ENCODE measurements at places on chromosomes 16 and 17.

- H3K4me1 ChIP-seq, result no peaks in the 10 kb centered on the region
- DNase-seq, result no peak
- no peaks in the 10 kb centered on the region for H3K27me3 ChIP-seq
These were observed 107.9 kb downstream of the WSCD1 start for GRCh38 chr17:6177941-6178694.

DNA sequence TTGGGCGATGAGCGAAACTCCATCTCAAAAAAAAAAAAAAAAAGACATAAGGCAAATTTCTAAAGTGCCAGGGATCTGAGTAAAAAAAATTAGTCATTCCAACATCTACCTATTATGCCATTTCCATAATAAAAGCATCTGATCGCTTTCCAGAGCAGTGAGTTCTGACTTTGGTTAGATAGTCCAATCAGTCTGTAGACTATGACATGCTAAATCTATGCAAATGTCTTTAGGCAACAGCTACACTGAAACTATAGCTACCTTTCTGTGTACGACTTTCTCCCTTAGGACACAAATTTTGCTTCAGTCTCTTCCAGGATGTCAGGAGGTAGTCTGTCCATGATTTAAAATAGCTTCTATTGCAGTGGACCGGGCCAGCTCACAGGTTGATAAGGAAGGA lies 58.9 kb upstream of the ARHGAP44 start:
- H3K4me3 ChIP-seq, result no peak overlapping the region
- H3K27me3 ChIP-seq, result no peaks in the 10 kb centered on the region
- DNase-seq, result no peak
- no peaks in the 10 kb centered on the region for H3K4me1 ChIP-seq
- H3K27ac ChIP-seq, result no peak overlapping the region
- no peaks in the 10 kb centered on the region for H3K36me3 ChIP-seq

GRCh38 chr17:49989518-49989880 lies 5.5 kb downstream of the DLX3 start:
- H3K27ac ChIP-seq, result no peak overlapping the region
- H3K4me1 ChIP-seq, result peaks cover 18% of the 10 kb centered on the region
- no peak overlapping the region for H3K4me3 ChIP-seq
- H3K36me3 ChIP-seq, result no peaks in the 10 kb centered on the region
- peaks cover 21% of the 10 kb centered on the region for H3K27me3 ChIP-seq
- DNase-seq, result no peak

- no peak overlapping the region for H3K27ac ChIP-seq
- H3K4me3 ChIP-seq, result no peak overlapping the region
- no peak for DNase-seq
These were observed 8.3 kb downstream of the FOXJ1 start for GRCh38 chr17:76132574-76133338.

- peaks cover 5% of the 10 kb centered on the region for H3K36me3 ChIP-seq
- H3K27me3 ChIP-seq, result no peaks in the 10 kb centered on the region
- DNase-seq, result no peak
- no peaks in the 10 kb centered on the region for H3K4me1 ChIP-seq
- no peak overlapping the region for H3K27ac ChIP-seq
- no peak overlapping the region for H3K4me3 ChIP-seq
These were observed 101.4 kb downstream of the KATNIP start for GRCh38 chr16:27651301-27651700.

DNA sequence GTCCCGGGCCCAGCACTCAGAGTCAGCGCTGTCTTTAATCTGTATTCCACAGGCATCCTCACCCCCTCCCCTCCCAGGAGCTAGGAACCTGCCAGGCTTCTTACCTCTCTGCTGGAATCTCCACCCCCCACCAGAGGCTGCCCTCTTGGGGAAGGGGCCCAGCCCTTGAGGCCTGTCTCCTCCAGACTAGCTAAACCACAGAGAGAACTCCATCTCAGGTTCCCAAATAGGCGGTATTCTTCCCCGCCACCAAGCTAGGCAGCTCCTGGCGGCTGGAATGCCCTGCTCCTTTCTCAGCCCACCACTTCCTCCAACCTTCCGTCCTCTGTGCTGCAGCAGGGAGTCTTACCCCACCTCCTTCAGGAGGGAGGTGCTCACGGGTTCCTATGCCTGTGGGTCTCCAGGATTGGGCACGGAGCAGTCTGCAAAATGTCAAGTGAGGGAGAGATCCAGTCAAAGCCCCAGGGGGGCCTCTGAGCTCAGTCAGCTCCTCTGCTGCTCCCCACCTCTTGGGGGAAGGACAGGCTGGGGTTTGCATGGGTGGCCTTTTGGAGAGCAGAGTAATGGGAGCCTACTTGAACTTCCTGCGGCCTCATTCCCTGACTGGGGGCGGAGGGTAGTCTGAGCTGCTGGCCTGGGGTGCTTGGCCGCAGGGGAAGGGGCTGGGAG lies 55.7 kb downstream of the SREBF1 start:
- no peak overlapping the region for H3K27ac ChIP-seq
- no peaks in the 10 kb centered on the region for H3K36me3 ChIP-seq
- no peaks in the 10 kb centered on the region for H3K27me3 ChIP-seq

- peak; percentile 13 for DNase-seq
- peak overlapping the region; percentile 81 for H3K4me3 ChIP-seq
- peak overlapping the region; percentile 88 for H3K27ac ChIP-seq
- H3K36me3 ChIP-seq, result no peaks in the 10 kb centered on the region
- peaks cover 64% of the 10 kb centered on the region for H3K4me1 ChIP-seq
These were observed 42.6 kb downstream of the CPNE2 start for GRCh38 chr16:57134982-57135381.

DNA sequence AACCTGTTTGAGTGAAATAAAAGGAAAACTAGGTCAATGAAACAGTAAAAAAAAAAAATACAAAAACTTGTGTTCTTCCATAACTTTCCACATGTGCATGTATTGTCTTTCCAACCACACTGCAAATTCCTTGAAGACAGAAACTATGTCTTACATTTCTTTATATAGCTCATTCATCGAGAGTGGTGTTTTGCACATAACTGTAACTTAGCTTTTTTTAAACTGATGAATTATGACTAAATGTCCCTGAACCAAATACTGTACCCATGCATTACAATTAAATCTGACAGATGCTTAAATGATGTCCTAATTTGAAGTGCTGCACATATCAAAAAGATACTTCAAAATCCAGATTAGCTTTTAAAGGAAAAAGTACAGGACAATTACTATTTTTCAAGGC lies 50.1 kb downstream of the BRIP1 start:
- H3K4me3 ChIP-seq, result no peak overlapping the region
- H3K27ac ChIP-seq, result no peak overlapping the region
- no peaks in the 10 kb centered on the region for H3K4me1 ChIP-seq
- DNase-seq, result no peak
- no peaks in the 10 kb centered on the region for H3K27me3 ChIP-seq

GRCh38 chr16:31713071-31713944 lies 160.3 kb upstream of the ZNF267 start:
- peaks cover 32% of the 10 kb centered on the region for H3K4me1 ChIP-seq
- DNase-seq, result peak; percentile 95
- peak overlapping the region; percentile 85 for H3K27ac ChIP-seq
- H3K4me3 ChIP-seq, result peak overlapping the region; percentile 93
- peaks cover 21% of the 10 kb centered on the region for H3K36me3 ChIP-seq

DNA sequence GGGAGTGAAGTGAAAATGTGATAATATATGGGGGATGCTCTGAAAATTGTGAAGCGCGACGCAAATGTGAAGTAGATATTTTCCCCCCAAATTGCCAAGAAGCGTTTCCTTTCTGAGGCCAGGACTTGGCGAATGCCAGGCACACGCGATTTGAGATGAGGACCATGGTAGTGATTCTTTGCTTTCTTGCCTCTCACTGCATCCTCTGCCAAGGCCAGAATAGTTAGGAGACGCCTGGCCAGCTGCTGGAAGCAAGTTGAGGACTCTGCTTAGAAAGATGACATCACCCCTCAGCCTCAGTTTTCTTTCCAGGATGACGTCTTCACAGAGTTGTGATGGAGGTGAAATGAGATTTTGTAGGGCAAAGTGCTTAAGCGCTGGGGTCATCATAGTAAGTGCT lies 25.9 kb downstream of the PIPOX start:
- no peaks in the 10 kb centered on the region for H3K27me3 ChIP-seq
- H3K27ac ChIP-seq, result no peak overlapping the region
- DNase-seq, result no peak
- H3K36me3 ChIP-seq, result no peaks in the 10 kb centered on the region

- no peaks in the 10 kb centered on the region for H3K27me3 ChIP-seq
- no peak overlapping the region for H3K4me3 ChIP-seq
- H3K36me3 ChIP-seq, result peaks cover 37% of the 10 kb centered on the region
- no peaks in the 10 kb centered on the region for H3K4me1 ChIP-seq
- no peak for DNase-seq
These were observed 39.0 kb upstream of the CRISPLD2 start for GRCh38 chr16:84780544-84781376.

- no peaks in the 10 kb centered on the region for H3K36me3 ChIP-seq
- H3K4me1 ChIP-seq, result no peaks in the 10 kb centered on the region
These were observed 92.8 kb downstream of the DNAH3 start for GRCh38 chr16:21057875-21058274.

- H3K36me3 ChIP-seq, result peaks cover 14% of the 10 kb centered on the region
- no peak overlapping the region for H3K27ac ChIP-seq
- H3K27me3 ChIP-seq, result no peaks in the 10 kb centered on the region
- DNase-seq, result no peak
- H3K4me1 ChIP-seq, result peaks cover 14% of the 10 kb centered on the region
These were observed 1.4 kb downstream of the VKORC1 start for GRCh38 chr16:31093132-31093703.

GRCh38 chr16:3074860-3075522 lies 9.6 kb downstream of the IL32 start:
- H3K4me1 ChIP-seq, result peaks cover 88% of the 10 kb centered on the region
- H3K36me3 ChIP-seq, result peaks cover under 1% of the 10 kb centered on the region

DNA sequence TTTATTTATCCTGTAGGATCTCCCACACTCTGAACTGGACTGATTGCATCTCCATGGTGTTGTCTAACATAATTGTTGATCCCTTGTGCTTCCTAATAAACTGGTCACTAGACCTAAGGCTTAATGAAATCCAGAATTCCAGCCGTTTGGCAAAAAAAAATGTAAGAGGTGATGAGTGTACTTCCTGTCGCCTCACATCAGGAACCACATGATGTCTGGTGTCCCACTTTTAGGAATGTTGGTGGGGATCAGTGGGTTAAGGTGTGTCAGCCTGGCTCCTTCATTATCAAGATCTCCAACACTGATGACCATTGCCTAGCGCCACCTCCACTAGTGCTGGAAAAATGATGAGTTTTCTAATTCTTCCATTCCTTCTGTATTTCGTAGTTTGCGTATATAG lies 18.6 kb upstream of the LONP2 start:
- no peak for DNase-seq
- no peaks in the 10 kb centered on the region for H3K36me3 ChIP-seq
- H3K4me1 ChIP-seq, result no peaks in the 10 kb centered on the region

DNA sequence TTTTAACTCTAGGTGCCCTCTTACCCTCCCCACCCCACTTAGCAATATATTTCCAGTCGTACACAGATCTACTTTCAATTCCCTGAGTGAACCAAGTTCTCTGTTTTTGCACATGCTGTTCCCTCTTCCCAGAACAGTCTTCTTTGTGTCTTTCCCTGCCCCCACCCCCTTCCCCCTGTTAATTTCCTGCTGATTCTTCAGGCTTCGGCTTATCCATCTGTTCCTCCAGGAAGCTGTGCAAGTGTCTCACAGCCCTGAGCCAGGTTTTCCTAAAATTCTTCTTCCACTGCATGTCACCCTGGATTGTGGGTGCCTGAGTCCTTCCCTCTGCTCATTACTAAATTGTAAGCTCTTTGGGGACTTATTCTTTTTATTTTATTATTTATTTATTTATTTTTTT lies 12.4 kb upstream of the SPOP start:
- H3K27ac ChIP-seq, result no peak overlapping the region
- no peaks in the 10 kb centered on the region for H3K27me3 ChIP-seq
- DNase-seq, result no peak
- peaks cover 25% of the 10 kb centered on the region for H3K4me1 ChIP-seq
- no peaks in the 10 kb centered on the region for H3K36me3 ChIP-seq
- no peak overlapping the region for H3K4me3 ChIP-seq

- no peak overlapping the region for H3K27ac ChIP-seq
- no peak overlapping the region for H3K4me3 ChIP-seq
- H3K4me1 ChIP-seq, result peaks cover 7% of the 10 kb centered on the region
- no peaks in the 10 kb centered on the region for H3K27me3 ChIP-seq
These were observed 33.9 kb upstream of the CDRT4 start for GRCh38 chr17:15501282-15501681.

DNA sequence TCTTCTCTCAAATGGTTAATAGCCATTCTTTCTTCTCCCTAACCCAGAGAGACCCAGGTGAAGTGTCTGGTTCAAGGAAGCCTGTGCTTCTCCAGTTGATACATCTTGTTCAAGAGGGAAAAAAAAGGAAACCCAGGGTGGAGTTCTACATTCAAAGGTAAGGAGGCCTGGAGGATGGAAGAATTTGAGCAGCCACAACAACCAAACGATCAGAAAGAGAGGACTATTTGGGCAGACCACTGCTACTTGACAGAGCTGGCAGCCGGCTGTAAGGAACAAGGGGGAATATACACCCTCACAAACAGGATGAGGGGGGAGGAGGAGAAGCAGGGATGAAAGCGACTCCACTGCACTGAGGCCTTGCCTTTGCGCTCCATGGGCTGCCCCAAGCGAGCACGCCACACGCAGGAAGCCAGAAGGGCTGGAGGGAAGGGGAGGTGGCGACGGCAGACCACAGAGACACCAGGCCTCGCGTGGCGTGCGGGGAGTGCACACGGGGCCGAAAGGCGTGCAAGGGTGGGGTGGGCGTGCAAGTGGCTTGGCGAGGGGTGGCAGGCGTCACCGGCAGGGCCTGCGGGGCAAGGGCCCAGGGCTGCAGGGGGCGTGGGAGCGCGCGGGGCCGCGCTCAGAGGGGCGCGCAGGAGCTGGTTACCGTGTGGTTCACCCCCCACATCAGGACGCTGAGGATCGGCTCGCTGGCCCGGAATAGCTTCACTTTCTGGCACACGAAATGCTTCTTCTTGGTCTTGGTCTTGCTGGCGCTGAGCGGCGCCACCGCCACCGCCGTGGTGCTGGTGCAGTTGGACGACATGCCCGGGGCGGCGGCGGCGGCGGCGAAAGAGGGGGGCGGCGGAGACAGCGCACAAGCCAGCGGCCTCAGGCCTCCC lies 499 bp downstream of the PIP4K2B start:
- peak overlapping the region; percentile 87 for H3K27ac ChIP-seq
- peaks cover 25% of the 10 kb centered on the region for H3K36me3 ChIP-seq
- peak; percentile 47 for DNase-seq
- peaks cover 25% of the 10 kb centered on the region for H3K4me1 ChIP-seq

DNA sequence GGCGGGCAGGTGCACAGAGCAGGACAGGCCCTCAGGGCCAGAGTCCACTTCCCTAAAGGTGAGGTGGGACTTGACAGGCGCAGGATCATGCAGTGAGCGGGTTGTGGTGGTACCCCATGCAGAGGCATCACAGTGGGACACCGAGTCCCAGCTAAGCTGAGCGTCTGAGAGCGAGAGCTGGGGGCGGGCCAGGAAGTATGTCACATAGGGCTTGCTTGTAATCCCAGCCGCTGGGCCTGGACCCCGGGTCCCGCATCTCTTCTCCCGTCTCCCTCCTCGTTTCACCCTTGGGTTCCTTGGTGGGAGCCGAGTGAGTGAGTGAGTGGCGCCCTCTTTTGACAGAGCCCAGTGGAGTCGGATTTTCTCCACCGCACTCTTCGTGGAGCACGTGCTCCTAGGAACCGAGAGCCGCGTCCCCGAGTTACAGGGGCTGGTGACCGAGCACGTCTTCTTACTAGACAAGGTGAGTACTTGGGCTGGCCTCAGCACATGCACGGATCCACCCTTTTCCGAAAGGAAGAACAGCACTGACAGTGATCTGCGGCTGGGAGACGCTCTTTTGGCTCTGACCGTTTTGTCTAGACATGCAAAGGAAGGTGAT lies 50.8 kb upstream of the ENDOV start:
- DNase-seq, result no peak
- no peaks in the 10 kb centered on the region for H3K27me3 ChIP-seq
- H3K4me3 ChIP-seq, result no peak overlapping the region
- peaks cover 95% of the 10 kb centered on the region for H3K36me3 ChIP-seq
- no peaks in the 10 kb centered on the region for H3K4me1 ChIP-seq
- no peak overlapping the region for H3K27ac ChIP-seq
